ENCODE measurements at places on chromosomes 13 and 19.

GRCh38 chr13:112572366-112572765, 15.6 kb downstream of the TUBGCP3 start:
- DNase-seq, result no peak

DNA sequence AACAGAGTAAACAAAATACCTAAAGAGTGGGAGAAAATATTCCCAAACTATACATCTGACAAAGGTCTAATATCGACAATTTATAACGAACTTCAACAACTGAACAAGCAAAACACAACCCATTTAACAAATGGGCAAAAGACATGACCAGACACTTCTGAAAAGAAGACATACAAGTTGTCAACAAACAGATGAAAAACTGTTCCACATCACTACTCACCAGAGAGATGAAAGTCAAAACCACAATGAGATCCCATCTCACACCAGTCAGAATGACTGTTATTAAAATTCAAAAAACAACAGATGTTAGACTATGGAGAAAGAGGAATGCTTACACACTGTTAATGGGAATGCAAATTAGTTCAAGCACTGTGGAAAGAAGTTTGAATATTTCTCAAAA, 233.8 kb upstream of the EDNRB start:
- no peak for DNase-seq

DNA sequence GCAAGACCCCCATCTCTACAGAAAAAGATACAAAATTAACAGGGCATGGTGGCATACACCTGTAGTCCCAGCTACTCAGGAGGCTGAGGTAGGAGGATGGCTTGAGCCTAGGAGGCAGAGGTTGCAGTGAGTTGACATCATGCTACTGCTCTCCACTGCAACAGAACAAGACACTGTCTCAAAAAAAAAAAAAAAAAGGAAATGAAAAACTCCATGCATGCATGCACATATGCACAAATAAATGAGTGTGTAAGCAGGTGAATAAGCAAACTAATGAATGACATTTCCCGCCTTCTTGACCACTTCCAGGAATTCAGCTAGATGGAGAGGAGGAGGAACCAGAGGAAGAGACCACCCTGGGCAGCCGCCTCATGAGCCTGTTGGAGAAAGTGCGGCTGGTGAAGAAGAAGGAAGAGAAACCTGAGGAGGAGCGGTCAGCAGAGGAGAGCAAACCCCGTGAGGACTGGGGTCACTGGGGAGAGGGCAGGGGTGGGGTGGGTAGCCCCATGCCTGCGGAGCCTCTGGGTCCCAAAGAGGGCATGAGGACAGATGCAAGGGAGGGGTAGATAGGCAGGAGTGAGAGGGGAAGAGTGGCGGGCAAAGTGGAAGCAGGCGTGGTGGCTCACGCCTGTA, 58.8 kb downstream of the RYR1 start:
- no peak for DNase-seq

DNA sequence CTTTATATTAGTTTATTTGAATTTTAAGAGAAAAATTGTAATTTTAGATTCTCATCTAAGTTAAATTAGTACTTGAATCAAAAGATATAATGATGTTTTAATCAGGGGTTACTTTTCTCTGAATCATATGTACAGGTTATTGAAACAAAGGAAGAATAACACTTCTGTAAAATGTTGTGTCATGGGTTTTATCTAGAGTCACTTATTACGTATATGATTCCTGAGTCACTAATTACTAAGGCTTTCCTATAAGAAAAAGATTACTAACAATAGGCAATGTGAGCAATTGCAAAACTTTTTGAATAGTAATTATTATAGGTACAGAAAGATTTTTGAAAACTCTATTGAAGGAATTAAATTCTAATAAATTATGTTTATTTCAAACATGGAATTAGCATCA, 99.2 kb upstream of the KLF5 start:
- no peak for DNase-seq

- no peak for DNase-seq
Observed at GRCh38 chr13:94415500-94416237, 63.8 kb downstream of the DCT start.

- peak; percentile 90 for DNase-seq
Observed at GRCh38 chr19:43755256-43755801, 567 bp upstream of the SMG9 start.

DNA sequence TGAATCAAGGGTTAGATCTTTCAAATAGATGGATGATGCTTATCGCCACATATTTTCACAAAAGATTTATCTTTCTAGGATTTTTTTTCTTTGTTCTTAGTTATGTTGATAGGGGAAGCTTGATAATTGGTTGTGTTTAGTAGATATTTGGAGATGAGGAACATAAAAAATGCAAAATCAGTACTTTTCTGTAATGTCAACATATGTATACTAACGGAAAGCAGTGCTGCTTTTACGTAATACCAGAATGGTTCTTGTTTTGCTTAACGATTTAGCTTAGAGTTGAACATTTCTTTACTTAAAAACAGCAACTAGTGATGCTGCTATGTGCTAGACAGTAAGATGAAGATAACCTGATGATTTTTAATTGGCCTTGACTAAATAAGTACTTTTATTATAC, 3.0 kb downstream of the ZMYM2 start:
- no peak for DNase-seq

DNA sequence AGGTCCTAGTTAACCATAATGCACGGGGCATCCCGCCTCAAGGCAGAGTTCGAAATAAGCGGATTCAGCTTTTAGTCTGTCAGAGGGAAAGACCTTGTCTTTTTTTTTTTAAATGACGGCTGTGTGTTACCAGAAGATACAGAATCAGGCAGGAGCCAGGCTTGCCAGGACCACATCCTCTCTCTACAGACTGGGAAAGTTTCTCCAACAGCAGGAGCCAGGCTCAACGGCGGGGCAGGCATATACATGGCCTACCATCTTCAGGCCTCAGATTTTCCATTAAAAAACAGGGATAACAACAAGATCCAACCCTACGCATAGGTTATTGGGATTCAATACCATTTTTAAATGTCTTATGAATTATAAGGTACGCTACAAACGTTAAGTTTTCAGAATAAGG, 17.8 kb downstream of the IRS2 start:
- DNase-seq, result no peak

DNA sequence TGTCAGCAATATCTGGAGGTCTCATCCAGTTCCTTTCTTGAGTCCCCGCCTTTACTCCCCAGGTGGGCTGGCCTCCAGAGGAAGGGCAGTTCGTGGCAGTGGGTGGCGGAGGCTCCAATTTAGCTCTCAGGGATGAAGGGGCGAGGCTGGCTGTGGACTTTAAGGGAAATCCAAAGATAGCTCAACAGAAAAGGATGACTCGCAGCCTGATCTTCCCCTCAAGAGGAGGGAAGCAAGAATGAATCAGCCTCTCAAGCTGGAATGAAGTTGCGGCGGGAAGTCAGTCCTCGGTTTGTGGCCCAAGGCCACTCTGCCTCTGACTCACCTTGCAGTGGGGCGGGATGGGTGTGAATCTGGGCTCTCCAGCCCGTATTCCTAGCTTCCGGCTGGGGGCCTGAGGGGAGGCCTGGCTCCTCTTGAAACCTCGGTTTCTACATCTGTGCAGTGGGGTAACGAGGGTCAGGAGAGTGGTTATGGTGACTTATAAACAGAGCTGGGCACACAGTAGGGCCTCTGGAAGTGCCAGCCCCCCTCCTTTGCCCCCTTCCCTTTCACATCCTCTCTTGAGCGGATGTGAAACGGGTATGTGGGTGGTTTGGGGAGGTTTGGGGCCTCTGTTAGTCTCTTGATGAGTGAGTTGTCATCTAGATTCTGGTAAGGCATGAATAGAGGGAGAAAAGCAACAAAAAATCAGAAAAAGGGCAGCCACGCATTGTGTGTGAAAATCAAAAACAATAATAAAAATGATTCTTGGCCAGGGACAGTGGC, 10.5 kb upstream of the SMG9 start:
- peak; percentile 89 for DNase-seq

GRCh38 chr19:38061294-38061693, 154.3 kb downstream of the SIPA1L3 start:
- no peak for DNase-seq

DNA sequence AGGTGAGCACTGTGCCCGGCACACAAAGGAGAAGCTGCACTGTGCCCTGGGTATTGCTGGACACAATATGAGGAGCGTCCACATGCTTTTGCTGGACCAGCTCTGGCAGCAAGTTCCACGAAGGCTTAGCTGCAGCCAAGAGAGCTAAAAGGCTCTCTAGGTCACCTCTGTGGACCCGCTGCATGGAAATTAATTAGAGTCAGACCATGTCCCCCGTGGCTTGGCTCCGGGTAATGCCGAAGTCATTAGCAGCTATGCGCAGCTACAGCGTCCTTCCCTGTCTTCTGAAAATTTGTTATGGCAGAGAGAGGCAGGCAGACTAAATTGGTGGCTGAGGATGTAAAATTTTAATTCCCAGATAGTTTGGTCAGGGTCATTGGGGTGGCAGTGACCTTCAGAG, 271.5 kb downstream of the SLC7A1 start:
- no peak for DNase-seq

- peak; percentile 77 for DNase-seq
Observed at GRCh38 chr19:29837448-29837981, 25.7 kb downstream of the CCNE1 start.

DNA sequence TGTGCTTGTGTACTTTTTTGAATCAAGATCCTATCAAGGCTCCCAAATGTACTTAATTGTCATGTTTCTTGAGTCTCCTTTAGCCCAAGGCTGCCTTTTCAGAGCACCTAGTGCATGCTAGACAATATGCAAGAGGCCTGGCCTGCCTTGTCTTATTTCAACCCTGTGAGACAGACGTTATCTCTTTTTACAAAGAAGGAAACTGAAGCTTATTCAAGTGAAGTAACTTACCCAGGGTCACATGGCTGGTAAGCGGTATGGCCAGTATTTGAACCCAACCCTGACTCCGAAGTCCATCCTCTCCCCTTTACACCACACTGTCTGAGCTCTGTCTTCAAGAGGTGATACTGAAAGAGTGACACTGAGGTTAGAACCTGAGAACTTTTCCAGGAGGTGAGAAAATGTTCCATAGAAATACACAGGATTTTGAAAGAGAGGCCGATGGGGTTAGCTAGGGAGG, 505.1 kb downstream of the FOXO1 start:
- no peak for DNase-seq

GRCh38 chr13:76014406-76015318, 378.5 kb downstream of the LMO7 start:
- DNase-seq, result no peak

- DNase-seq, result peak; percentile 77
Observed at GRCh38 chr19:6678690-6679109, 8.7 kb upstream of the TNFSF14 start.

DNA sequence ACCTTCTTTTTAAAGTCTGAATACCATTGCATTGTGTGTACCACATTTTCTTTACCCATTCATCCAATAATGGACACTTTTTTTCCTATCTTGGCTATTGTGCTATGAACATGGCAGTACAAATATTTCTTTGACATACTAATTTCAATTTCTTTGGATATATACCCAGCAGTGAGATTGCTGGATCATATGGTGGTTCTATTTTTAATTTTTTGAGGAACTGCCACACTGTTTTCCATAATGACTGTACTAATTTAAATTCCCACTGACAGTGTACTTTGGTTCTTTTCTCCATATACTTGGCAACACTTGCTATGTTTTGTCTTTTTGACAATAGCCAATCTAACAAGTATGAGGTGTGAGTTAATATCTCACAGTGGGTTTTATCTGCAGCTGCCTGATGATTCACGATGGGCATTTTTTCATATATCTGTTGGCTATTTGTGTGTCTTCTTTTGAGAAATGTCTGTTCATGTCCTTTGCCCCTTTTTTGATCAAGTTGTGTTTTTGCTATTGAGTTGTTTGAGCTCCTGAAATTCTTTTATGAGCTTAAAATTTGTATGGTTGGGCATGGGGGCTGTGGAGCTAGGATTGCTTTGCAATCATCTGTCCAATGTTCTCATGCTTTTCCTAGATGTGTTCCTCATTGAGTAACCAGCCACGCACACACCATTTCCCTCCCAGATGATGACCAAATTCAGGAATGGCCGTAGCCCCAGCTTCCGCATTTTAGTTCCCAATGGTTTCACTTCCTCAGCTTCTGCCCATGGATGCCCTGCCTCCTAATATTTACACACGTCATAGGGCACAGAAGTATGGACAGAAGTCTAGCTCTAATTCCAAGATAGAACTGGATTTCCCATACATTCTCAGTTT, 380.0 kb upstream of the SGCG start:
- no peak for DNase-seq

DNA sequence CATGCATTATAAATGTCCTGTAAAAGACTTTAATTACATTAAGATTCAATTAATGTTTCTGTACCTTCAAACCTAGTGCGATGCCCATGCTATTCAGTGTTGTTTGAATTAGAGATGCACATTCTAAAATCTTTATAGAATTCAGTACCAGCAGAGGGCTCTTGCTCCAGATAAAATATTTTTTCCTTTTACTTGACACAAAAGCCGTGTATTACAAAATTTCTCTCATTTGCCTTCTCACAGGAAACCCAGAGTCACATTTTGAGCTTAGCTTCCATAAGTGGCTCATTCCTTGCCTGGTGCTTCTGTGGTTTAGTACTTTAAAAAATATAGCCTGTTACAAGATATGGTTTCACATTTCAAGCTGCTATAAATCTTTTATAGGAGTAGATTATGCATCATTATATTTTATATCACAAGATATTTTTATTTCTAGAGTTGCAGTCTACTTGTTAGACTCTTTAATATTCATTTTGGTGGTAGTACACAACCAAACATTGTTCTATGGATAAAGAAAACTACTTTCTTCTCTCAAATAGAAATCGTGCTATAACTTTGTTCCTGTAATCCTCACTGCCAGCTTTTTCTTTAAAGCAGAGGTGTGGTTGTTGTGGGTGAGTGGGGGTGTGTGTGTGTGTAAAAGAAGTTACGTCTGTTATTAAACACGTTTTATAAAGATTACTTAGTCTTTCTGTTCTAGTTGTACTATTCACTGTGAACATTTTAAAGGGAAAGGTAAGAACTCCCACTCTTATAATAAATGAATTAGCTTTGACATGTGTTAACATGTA, 101.4 kb downstream of the RNF17 start:
- no peak for DNase-seq

DNA sequence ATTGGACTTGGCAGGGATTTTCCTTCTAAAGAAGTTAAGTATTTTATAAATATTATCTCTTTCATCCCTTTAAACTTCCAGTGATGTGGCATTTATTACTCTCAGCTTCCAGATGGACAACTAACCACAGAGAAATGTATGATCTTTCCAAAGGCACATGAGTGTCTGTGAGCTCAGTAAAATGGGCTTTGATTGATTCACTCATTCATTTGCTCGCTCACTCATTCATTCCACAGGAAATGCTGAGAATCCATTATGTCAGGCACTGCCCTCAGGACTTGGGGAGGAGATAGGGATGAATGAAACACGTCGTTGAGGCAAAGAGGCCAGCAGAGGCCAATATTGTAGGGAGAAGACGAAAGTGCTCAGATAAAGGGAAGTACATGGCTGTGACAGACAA, 359.3 kb downstream of the EFNB2 start:
- DNase-seq, result no peak

- no peak for DNase-seq
Observed at GRCh38 chr13:98301721-98302120, 124.7 kb upstream of the RNF113B start.

DNA sequence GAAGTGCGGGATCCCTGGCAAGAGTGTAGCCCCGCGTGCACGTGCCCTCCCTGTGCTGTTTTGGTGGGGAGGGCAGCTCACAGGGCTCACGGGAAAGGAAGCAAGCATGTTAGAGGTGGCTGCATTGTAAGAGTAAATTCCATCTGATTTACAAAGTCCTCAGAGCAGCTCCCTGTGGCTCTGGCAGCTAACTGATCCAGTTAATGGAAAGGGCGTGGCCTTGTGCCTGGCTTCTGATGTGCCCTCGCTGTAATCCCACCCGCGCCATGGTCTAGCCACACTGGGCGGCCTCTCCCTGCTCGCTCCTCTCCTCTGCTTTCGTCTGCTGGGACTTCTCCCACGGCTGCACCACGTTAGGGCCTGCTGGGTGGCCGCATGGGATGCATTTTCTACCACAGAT, 258.5 kb downstream of the FGF9 start:
- DNase-seq, result no peak
